ENCODE measurements at places on chromosomes 13 and 19.

- DNase-seq = no peak
These were observed 8.8 kb downstream of the YIPF2 start for GRCh38 chr19:10919352-10920287.

DNA sequence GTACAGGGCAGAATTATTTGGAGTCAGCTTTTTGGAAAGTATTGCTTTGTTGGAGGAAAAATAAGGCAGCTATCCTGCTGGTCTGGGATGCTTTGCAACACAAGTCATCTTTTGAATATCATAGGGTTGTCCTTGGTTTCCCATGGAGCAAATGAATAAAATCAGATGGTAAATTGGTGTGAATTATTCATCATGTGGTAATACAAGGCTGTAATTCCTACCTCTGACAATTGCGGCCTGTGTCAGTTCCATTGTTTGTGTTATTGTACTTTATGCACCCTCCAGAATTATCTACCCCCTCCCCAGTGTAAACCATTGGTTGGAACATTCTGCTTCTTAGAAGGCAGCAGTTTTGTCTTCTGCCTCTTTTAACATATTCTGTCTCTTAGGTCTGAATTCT is 46.2 kb downstream of the RNASEH2B start:
- no peak for DNase-seq

DNA sequence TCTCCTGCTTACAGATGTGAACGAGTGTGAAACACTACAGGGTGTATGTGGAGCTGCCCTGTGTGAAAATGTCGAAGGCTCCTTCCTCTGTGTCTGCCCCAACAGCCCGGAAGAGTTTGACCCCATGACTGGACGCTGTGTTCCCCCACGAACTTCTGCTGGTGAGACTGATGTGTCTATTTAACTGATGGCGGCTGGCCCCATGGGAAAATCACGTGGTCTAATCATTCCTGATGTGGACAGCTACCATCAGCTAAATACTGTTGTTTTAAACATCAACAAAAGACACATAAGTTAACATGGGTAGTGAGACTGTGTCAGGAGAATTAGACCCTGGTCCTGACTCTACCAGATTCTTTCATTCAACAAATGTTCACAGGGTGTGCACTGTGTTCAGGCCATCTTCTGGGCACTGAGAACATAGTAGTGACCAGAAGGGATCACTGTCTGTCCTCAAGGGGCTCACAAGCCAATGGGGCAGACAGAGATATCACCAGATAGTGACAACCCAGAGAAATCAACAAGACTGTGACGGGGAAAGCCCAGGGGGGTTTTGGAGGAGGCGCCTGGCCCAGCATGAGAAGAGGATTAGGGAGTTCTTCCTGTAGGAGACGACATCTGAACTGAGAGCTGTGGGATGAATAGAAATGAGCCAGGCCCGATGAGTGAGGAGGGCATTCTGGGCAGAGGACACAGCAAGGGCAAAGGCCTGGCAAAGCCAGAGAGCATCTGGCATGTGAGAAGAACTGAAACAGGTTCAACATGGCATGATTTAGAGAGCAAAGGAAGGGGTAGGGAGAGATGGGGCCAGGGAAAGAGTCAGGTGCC is 18.4 kb downstream of the LTBP4 start:
- DNase-seq = no peak

DNA sequence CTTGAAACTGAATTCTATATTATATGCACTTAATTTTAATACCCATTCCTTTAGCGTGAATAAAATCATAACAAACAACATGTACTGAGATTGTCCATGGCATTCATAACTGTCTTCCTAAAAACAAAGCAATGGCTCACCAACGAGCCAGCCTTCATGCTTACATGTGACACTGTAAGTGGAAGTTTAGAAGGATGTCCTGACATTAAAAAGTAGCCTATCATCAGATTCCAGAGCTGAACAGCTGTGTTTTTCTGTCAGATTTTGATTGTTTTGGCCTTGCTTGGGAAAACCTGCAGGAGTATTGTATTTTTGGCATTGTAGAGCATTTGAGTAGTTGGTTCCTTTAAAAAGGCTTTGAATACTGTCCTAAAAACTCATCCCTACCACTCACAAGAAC is 21.3 kb downstream of the ANKRD10 start:
- DNase-seq = no peak

DNA sequence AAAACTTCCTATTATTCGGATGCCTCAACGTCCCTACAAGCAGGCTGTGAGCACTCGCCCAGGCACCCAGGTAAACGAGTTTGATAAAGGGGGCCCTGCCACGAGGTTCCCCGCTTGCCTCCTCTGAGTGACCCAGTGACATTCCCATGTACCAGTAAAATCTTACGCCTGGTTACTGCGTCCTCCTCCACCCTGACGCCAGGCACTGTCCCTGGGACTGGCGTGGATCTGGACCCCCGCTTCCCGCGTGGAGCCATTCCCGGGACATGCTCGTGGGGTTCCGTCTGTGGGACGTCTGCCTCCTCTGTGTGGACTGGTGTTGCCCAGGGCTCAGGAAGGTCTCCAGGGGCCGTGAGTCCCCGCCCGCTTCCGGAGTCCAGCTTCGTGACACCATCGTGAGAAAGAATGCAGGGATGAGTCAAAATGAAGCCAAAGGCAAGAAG is 407 bp upstream of the ZNF550 start:
- DNase-seq = no peak

- DNase-seq = no peak
These were observed 10.6 kb downstream of the ERFL start for GRCh38 chr19:41917676-41918075.

DNA sequence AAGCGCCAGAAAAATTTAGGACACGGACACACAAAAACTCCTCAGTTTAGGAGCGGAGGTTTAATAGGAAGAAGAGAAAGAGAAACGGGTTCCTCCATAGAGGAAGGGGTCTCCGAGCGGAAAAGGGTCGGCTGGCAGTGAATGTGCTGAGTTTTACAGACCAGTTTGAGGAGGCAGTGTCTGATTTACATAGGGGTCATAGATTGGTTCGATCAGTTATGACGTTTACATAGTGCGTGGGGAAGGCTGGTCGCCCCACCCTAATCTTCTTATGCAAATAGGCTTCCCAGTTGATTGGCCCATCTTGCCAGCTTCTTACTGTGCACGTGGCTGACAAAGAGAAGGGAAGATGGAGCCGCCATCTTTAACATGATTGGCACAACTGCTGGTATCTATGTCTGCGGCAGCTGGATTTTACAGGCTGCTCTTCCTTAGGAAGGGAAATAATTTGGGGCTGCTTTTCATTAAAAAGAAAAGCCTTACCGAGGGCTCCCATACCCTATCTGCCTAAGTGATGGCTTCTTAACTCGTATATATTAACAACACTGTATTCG is 1.2 kb upstream of the ZNF225 start:
- no peak for DNase-seq

Measured in stimulated activated CD4-positive, alpha-beta T cell treated with anti-CD3 and anti-CD28 coated beads, TNF-alpha, amount 100 ng/mL, for 1 hour (primary cell).